Islet precursor cell (in vitro differentiated cells): ENCODE measurements at places on chromosomes 4 and X.

DNA sequence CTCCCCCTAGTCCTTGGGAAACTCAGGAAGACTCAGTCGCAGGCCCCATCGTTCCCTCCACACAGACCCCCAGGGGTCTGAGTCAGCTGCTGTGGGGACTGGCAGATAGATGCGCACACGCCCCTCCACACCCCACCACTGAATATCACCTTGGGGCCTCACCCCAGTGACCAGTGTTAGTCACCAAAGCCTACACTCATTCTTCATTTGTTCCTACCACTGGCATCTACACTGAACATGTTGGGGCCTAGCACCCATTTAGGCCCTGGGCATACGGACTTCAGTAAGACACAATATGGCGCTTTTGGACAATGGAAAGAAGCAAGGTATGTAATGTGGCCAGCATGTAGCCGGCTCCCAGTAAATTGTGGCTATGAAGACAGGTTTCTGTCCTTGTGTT is 154.1 kb upstream of the PJA1 start:
- no peak for DNase-seq

- peak; percentile 75 for DNase-seq
Measured at GRCh38 chrX:43655151-43656004, 721 bp upstream of the MAOA start.

GRCh38 chrX:153554519-153555167 is 37.2 kb downstream of the ATP2B3 start:
- peak; percentile 69 for DNase-seq

- peak; percentile 64 for DNase-seq
Measured at GRCh38 chr4:19971829-19972228, 279.9 kb upstream of the SLIT2 start.

GRCh38 chr4:139457318-139457717 is 3.4 kb downstream of the RAB33B start:
- no peak for DNase-seq

DNA sequence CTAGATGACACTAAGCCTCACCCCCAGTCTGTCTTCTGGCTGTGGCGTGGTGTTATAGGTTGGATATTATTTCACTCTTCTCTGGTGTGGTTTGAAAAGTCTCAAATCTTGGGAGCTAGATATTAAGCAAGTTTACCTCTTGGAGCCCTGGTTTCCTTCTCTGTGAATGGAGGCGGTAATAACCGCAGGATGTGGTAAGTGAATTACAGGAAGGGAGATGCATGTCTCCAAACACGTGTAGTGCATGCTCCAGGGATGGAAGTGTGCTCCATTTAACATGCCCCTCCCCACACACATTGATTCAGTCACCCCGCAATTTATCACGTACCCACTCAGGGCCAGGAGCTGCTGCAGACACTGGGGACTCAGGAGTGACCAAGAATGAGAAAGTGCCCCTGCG is 4.9 kb downstream of the ZNF275 start:
- no peak for DNase-seq

DNA sequence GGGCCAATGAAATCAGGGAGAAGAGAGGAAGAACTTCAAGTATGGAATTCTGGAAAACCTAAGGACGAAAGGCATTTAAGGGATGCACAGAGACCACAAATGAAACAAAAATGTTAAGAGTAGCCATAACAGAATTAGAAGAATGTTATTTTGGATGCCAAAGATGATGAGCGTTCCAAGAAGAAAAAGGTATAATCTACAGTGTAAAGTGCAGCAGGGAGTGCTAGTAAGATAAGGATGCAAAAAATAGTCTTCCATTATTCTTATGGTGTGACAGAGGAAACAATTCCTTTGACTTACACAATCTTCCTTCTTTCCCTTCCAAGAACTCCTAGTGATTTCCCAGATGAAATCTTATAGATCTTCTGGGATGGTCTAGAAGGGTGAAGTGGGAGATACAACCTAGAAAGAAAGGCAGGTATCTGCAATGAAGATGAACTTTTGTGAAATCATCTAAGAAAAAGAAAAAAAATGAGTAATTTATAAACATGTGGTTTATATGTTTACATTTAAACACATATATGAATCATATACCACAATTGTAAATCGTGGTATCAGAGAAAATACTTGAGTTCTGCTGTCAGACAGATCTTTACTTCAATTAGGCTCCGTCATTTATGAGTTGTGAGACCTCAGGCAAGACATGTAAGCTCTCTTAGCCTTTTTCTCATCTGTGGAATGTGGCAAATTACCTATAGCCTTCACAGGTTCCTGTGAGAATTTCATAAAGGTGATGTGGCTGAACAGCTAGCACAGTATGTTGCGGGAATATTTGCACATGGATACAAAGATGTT is 8.1 kb downstream of the MORF4L2 start:
- DNase-seq, result no peak

GRCh38 chr4:143986180-143986579 is 33.0 kb downstream of the GYPB start:
- no peak for DNase-seq

DNA sequence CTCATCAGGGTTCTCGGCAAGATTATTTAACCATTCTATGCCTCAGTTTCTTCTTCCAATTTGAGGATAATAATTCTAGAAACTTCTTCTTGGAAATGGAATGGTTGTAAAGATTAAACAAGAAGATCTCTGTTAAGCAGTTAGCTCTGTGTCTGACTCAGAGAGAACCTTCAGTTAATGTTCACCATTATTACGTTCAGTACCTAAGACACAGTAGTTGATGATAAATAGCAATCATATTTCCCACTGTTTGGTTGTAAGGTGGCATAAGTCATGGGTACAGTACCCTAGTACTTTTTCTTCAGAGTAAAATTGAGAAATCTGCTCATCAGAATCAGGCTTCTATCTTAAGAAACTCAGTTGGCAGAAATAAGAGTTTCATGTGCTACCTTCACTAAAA is 366.5 kb upstream of the BOD1L1 start:
- no peak for DNase-seq

DNA sequence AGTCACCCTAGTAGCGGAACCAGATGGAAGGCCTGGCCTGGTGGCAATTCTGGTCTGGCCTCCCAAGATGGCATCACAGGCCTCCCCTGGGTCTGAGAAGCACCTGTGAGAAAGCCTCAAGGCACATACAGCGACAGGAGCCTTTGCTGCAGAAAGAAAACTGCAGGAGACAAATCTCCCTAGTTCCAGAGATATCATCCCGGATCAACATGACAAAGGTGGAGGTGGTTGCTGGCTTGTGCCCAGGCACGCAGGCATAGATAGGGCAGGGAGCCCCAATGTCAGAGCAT is 93.6 kb downstream of the BCOR start:
- peak; percentile 74 for DNase-seq

GRCh38 chrX:57286507-57287251 is at the start of gene FAAH2:
Gene FAAH2 (plus strand): TSS chrX:57286706. CDS start chrX:57286826, 120 bp downstream.
- peak; percentile 83 for DNase-seq

DNA sequence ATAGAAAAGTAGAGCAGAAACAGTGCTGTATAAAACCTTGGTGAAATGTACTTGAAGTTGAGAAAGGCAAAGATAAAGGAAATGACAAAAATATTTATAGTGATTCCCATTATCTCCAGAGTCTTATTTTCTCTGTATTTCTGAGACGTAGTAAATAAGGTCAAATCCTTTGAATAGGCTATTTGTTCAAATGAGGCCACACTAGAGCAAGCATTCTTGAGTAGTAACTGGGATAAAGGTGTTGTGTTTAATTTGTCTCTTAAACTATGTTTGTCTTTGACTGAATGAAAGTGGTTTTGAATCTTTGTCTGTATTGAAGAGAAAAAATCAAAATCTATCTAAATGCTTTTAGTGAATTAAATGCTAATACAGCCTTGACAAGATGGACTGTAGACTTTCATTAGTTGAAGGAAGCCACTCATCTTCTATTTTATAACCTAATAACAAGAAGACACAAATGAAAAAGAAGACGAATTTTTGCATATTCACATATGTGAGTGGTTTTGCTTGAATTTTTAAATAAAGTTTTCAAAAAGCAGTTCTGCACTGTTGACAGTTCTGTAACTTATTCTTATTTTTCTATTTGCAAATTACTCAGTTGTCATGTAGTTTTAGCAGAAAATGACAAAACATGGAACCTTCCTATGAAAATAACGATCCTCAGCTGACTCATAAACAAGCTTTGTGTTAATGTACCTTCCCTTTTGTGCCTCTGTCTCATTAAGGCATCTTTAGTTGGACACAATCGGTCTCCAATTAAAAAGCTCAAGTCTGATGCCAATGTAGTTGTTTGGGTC is 94.8 kb upstream of the PCDH18 start:
- DNase-seq, result no peak

GRCh38 chr4:151717314-151717713 is 43.5 kb downstream of the GATB start:
- DNase-seq, result no peak

DNA sequence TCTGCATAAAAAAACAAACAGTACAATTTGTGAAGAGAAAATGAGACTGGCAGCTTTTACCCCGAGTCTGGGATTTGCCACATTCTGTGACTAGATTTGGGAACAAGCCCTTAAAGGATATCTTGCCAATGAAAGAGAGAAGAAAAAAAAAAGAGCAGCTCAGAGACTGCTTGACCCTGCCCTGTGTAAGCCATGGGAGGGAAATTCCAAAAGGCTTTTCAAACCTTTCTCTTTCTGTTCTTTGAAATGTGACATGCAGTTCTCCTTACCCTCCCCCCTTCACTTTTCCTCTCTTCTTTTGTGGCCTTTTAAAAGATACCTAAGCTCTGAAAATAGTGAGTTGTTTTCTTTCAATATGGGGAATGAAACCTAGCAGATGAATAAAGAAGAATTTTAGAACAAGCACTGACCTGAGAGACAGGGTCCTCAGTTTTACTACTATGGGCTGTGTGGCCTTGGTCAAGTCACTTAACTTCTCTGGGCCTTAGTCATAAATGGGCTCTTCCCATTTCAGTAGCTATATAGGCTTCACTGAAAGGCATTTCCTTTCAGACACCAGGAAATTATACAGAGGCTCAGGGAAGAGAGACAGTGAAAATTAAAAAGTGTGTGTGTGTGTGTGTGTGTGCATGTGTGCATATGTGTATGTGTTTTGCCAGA is 5.1 kb downstream of the CCDC160 start:
- no peak for DNase-seq

GRCh38 chr4:141713771-141714445 is 77.5 kb downstream of the IL15 start:
- DNase-seq, result peak; percentile 80

DNA sequence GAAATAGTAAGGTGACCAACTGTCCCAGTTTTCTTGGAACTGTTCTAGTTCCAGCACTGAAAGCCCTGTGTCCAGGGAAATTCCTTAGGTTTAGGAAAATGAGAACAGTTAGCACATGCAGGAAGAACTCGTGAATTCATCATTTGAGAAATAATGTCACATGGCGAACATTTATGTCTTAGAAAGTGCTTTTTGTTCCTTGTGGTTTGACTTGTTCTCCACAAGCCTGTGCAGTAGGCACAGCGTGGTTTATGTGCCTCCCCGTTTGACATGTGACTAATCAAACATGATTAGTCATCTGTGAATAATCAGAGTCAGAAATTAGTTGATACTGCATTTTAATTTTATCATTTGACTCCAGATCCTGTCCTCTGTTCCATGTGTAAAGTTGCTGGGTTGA is 556.0 kb upstream of the CPEB2 start:
- DNase-seq, result no peak

- DNase-seq, result no peak
Measured at GRCh38 chrX:40088803-40089540, 8.8 kb downstream of the BCOR start.

DNA sequence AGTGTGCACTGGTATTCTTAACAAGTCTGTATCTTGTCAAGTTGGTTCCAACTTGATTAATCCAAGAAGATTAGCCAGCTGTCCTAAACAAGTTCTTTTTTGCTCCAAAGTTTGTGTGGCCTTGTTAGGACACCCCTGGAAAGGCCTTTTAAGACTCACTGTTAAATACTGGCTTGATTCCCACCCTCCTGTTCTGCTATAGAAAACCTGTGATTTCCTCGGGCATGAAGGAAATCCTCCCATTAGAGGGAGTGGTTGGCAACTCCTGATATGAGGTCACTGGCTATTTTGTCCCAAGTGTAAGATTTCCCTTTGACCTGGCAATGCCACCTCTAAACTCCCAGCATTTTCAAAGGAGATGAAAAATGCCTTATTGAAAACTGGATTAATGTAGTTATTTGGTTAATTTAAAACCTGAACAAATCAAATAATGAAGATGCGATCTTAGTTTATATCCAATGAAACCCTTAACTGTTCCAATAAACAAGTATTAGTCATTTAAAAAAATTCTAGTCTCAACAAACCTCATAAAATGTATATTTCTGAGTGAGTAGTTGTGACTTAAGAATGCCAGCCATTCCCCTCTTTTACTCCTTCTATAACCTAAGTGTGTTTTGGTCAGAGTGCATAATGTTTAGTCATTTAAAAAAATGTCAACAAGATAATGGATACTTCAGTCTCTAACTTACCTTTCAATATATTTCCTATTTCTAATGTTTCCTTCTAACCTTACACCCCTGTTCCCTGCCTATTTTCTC is 94.4 kb downstream of the NPNT start:
- no peak for DNase-seq

DNA sequence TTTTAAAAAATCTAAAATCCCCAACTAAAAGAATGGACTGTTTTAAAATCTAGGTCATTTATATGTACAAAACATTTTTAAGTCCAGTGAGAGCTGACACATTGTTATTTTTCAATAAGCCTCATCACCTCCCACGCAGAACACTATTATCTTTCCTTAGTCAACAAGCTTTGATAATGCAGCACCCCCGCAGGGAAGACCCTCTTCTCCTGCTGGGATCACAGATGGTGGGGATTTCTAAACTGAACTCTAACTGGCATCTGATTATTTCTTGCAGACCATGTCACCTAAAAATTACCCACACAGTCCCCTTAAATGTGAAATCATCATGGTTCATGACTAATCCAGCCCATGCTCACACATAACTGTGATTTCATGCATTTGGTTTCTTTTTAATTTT is 11.6 kb downstream of the SYTL4 start:
- no peak for DNase-seq

- DNase-seq, result peak; percentile 93
Measured at GRCh38 chr4:1809754-1810502, 16.8 kb downstream of the FGFR3 start.

DNA sequence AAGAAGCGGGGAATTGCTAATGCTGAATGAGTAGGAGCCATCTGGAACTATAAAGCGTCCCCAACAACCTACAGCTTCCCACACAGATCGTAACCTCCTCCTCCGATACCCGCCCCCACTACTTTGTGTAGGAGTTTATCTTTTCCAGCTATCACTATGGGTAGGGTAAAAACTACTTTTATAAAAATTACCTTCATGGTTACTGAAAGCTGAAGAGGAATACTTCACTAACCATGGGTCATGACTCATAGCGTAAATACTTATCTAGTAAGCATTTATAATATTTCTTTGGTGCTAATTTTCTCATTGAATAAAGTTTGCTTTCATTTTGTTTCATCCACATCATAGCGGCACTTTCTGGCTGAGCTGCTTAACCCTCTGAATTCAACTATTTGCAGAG is 79.4 kb upstream of the TNIP3 start:
- no peak for DNase-seq

DNA sequence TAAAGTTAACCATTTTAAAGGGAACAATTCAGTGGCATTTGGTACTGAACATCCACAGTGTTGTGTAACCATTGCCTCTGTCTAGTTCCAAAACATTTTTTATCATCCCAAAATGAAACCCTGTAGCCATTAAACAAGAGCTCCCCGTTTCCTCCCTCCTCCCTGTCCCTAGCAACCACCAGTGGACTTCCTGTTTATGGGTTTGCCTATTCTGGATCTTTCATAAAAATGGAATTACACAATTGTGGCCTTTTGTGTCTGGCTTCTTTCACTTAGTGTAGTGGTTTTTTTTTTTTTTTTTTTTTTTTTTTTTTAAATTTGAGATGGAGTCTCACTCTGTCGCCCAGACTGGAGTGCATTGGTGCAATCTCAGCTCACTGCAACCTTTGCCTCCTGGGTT is 11.6 kb downstream of the RBMX2 start:
- DNase-seq, result no peak

- no peak for DNase-seq
Measured at GRCh38 chrX:65707151-65707550, 39.7 kb downstream of the MSN start.
